ENCODE measurements at places on chromosomes 6 and 20.

GRCh38 chr6:105452376-105452775, 49.5 kb upstream of the PREP start:
- no peak for DNase-seq

DNA sequence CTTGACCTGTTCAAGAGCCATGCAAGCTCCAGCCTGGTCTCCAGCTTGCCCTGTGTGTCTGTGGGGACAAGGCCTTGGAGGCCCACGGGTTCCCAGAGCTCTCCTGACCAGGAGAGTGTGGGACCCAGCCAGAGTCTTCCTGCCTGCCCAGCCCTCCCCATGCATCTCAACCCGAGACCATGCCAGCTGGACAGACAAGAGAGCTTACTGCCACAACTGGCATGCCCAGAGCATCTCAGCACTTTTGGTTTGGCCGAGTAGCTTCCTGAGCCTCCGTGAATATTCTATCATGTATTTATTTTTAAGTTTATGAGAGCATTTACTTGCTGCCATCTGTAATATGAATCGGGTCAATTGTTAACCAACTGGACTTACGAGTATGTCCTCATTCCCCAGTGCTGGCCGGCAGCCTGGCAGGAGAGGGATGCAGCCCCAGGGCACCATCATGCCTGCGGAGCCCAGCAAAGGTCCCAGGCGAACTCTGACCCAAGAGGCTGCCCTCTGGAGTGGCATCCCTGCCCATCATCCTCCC, 14.9 kb downstream of the IP6K3 start:
- no peak for DNase-seq

DNA sequence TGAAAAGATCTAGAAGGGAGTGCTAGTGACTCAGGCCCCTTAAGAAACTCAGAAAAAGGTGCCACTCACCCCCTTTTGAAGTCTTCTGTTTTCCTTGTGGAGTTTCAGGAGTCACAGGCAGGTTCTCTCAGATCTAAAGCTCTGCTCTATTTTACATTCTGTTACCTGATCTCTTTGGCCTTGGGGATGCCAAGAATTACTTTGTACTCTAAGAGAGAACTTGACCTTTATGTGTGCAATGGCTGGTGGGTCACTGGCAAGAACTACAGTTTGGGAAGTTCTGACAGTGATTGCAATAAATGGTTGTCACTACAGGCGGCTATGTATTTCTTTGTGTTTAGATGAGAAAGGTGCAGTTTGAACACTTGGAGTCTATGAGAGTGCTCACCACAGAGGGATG, 24.2 kb upstream of the ENPP4 start:
- DNase-seq = no peak

DNA sequence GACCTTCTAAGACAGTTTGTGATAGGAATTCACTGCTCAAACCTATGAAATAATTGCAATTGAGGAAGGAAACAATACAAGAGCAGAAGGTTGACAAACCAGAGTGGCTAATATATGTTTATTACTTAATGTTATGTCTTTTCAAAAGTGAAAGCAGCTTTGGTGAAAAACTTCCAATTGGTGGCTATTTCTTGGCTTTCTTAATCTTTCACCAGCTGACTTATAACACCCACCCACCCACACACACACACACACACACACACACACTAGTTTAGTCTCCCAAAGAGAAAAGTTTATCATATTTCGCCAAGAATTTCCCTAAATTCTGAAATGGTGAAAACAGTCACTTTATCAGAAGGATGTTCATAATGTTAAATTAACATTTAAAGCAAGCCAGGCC, 583.5 kb downstream of the EYS start:
- DNase-seq = no peak

- DNase-seq = no peak
Measured at GRCh38 chr6:42939810-42940167, 10.5 kb downstream of the CNPY3 start.

DNA sequence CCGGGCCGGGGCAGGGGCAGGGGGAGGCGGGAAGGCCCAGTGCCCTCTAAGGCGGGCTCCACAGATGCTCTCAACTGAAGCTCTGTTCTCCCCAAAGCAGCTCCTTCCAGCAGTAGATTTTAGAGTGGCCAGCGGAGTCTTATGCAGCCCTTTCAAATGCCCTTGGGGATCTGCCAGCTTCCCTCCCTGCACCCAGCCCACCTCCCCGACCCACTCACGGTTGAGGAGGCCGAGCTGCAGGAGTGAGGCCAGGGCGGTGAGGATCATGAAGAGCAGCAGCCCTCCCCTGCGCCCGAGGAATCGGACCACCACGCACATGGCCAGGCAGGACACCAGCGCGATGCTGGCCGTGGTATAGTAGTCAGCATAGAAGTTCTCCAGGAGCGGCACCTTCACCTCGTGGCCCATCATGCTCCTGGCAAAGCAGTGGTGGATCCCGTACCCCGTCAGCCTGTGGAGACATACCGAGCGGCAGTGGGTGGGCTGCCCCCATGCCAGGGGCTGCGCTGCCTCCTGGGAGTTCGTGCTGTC, 28.0 kb downstream of the PSMG4 start:
- DNase-seq = no peak

DNA sequence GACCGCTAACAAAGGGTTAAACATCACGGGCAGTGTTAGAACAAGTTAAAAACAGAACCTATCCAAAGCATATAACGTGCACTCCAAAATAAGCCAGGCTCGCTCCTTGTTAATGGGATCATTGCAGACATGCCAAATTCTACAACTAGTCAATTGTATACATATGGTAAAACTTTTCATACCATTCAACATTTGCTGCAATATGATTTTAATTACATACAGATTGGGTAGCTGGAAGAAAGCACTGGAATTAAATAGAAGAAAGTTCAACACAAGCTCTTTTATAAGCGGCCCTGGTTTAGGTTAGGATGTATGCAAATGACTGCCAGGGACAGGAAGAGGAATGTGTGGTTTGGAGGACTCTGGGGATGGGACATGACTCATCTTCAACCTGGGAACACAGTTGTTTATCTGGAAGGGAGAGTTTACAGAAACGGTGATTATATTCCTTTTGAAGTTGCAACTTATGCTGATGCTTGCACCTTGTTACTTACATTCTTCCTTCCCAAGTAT, 62.5 kb upstream of the TIAM2 start:
- no peak for DNase-seq

DNA sequence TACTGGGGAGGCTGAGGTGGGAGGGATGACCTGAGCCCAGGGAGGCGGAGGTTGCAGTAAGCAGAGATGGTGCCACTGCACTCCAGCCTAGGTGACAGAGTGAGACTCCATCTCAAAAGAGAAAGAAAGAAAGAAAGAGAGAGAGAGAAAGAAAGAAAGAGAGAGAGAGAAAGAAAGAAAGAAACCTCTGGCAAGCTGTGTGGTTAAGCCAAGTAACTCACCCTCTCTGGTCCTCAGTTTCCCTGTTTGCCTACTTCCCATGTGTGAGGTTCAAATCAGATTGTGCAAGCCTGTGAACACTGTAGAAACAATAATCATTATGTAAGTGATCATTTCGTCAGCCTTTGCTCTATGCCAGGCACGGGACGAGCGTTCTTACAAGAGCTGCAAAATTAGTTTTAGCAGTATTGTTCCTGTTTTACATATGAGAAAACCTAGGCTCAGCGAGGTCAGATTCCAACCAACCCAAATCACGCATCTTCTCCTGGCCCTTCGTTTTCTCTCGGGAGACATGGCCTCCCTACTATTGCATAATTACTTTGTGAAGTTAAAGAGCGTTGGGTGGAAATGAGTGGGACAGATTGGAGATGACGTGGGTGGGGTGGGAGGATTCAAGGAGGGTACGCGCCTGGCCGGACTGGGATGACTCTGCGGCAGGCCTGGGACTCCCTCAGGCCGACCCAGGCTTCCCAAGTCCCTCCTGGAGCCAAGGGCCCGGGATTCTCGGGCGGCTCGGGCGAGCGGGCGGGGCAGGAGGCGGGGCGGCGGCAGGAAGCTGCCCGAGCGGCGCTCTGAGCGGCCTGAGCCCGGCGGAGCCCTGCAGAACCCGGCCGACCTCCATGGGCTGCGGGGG, at the start of gene SNX21:
TSS of gene SNX21 (plus strand) at position 770 of the 853 bp plus-strand sequence. CDS start 121 bp downstream, outside the sequence.
- DNase-seq = no peak

- DNase-seq = no peak
Measured at GRCh38 chr20:45893831-45894230, 2.7 kb downstream of the CTSA start.

- no peak for DNase-seq
Measured at GRCh38 chr6:165767228-165767627, 104.2 kb upstream of the PDE10A start.

DNA sequence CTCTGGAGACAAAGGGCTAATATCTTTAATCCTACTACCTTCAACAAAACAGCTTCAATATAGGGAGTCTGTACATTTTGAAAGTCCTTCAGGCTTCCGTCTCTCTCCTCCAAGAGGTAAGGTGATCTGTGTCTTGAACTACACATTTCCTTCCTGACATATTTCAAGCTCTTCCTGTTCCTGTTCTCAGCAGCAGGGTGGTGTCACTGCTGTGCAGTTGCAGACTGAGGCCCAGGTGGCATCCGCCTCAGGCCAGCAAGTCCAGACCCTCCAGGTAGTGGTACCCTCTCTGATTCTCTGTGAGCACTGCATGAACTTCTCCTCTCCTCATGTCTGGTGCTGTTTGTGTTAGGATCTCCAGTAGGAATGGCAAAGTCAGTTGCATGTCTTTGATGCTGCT, 7.8 kb downstream of the NFYA start:
- no peak for DNase-seq

DNA sequence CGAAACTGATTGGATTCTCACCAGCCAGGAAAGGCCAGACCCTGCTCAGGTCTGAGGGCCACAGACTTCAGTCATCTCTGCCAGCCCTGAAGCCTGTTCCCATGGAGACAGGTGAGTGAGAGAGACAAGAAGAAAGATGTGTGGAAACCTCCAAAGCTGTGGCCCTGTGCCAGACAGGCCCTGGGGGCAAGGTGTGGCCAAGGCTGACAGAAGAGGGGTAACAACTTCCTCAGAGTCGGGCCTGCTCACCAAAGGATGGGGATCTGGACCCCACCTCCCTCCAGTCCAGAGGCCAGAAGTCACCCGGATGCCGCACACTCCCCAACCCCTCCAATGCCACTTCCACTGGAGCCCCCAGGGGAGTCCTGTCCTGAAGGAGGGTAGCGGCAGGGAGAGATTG, 73.6 kb downstream of the MDGA1 start:
- DNase-seq = peak; percentile 33

- no peak for DNase-seq
Measured at GRCh38 chr6:56802584-56802983, 152.3 kb upstream of the BEND6 start.

DNA sequence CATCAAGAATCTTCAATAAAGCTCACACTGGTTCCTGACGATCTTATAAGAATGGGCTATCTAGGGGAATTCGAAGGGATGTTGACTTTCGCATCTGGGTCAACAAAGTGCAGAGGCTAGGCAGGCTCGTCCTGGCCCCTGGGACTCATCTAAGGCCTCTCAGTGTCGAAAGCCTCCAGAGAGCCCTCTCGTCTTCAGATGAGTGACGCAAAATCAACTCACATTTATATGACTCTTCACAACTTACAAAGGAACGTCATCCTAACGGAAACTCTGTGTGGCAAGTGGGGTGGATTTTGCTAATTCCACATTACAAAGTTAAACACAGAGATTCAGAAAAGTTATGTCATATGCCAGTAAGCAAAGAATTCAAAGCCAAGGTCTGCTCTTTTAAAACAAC, 270.5 kb upstream of the EXOC2 start:
- no peak for DNase-seq

GRCh38 chr20:43977252-43977651, 62.6 kb downstream of the TOX2 start:
- no peak for DNase-seq

DNA sequence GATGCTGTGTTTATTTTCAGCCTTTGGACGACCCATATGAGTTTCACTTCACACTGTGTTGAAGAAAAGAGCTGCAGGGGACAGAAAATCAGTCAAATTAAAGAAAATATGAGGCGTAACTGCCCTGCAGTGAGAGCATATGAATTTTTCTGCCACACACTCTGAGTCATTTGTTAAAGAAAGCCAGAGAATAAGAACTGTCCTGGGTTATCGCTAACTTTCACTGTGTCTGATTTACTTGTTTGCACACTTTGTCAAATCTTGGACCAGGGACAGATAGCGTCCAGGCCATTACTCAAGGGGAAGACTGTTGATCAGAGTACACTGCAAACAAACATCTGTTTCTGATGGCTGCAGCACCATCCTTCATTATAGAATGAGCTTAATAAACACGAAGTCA, 126.8 kb upstream of the AGPAT4 start:
- DNase-seq = no peak

GRCh38 chr20:23773127-23773526, 22.4 kb upstream of the CST1 start:
- no peak for DNase-seq

- DNase-seq = no peak
Measured at GRCh38 chr6:135323202-135323668, 142.1 kb downstream of the MYB start.

DNA sequence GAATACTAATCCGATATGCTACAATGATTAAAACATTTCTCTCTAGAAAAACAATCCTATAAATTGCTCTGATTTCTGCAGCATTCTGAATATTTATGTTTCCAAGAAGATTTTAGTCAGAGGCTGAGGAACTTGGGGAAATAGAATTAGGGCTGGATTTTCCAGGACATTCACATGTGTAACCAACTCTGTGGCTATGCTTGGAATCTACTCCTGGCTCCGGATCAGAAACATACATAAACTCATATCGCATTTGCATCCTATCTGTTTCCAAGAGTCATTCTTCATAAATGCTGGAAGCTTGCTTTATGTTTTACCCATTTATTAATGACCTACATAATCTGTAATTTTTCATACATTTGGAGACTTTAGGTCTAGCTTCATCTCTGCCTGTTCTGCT, 459.9 kb upstream of the MARCKS start:
- DNase-seq = no peak

- DNase-seq = no peak
Measured at GRCh38 chr20:36154700-36155628, at the start of gene EPB41L1. EPB41L1 (plus strand) TSS chr20:36154740; CDS start chr20:36173778, 19,038 bp downstream.

DNA sequence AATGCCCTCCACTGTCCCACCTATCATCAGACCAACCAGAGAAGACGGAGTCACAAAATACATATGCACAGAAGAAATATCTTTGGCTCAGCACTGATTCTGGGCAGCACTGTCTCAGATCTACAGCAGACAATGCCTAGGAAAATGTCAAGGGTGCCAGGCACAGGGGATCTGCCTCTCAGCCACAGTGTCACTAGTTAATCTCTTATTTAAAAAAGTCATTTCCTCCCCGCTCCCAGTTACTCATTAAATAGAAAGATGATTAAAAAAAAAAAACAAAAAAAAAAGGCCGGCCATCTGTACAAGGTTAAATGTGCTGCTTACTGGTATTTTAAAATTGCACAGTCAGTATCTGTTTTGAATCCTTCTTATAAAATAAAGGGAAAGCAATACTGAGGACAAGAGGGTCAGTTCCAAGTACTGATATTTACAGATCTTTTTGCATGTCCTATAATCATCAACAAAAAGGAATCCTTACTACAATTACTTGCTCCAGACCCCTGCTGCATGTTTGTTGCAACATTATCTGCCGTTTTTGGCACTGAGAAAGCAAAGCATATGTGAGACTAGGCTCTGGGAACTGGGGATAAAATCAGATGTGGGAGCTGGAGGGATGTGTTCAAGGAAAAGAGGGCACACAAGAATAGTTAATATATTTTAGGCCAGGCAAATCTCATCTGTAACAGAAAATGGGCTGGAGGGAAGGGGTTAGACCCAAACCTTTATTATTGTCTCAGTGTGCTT, 299.3 kb downstream of the KIF16B start:
- DNase-seq = no peak
